Activated naive CD4-positive, alpha-beta T cell treated with anti-CD3 and anti-CD28 coated beads for 36 hours (primary cell): ENCODE measurements at places on chromosomes 11 and 22. TPM values are rescaled to one million over a fixed set of nuclear protein-coding genes. Genes with fewer than 3 reads are reported as not detected.

OR51B5 gene
- total RNA-seq, result not detected

GRCh38 chr11:72436661-72437060 lies 2.3 kb upstream of the CLPB start:
- DNase-seq, result no peak

GRCh38 chr11:130522284-130522961 lies 74.0 kb downstream of the ADAMTS15 start:
- DNase-seq, result no peak

GRCh38 chr11:120217941-120218694 lies 7.3 kb downstream of the OAF start:
- no peak for DNase-seq

DNA sequence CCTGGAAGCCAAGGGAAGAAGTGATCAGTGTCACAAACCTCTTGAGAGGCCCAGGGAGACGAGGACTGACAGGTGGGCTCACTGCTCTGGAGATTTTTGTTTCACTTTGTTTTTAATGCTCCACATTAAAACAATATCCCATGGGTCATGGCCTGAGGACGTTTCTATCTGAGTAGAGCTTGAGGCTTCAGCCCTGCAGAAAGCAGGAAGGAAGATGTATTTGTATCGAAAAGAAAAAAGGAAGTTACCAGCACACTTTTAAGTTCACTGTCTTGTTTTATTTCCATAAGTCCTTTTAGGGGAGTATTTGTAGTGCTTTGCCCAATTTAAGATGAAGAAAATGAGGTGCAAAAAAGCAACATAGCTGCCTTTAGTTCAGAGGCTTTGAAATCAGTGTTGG lies 191.1 kb downstream of the GRIK4 start:
- no peak for DNase-seq

DNA sequence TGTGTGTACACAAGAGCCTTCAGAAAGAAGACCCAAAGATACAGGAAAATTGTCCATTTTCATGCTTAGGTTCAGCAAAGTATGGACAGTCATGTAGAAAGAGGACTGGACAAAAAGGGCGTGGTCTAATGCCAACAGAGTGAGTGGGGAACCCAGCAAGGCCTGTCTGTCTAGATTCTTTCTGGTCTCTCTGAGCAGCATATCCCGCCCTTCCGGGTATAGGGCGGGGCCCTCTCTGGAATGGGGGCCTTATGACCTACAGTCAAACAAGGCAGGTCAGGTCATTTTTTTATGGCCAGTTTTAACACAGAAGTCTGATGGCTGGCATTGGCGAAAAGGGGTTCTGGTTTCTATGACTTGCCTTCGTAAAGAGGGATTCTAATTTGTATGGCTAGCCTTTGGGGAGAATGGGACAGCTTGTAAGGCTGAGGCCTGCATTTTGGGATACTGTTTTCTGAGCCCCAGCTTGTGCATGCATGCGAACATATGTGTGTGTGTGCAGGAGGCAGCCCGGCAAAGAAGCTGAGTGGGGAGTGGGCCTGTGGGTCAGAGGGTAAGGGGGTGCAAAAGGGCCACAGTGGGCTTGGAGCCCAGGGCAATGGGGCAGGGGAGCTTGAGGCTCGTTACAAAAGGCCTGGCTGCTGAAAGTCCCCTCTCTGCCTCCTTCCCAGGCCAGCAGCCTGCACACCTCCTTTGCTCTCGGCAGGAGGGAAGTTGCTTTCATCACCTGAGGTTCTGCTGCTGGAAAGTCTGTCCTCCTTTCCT lies 130.5 kb upstream of the B3GAT1 start:
- no peak for DNase-seq
